ENCODE measurements at places on chromosomes 3 and 15.

- no peak for DNase-seq
Measured at GRCh38 chr3:30024466-30024865, 581.9 kb upstream of the TGFBR2 start.

DNA sequence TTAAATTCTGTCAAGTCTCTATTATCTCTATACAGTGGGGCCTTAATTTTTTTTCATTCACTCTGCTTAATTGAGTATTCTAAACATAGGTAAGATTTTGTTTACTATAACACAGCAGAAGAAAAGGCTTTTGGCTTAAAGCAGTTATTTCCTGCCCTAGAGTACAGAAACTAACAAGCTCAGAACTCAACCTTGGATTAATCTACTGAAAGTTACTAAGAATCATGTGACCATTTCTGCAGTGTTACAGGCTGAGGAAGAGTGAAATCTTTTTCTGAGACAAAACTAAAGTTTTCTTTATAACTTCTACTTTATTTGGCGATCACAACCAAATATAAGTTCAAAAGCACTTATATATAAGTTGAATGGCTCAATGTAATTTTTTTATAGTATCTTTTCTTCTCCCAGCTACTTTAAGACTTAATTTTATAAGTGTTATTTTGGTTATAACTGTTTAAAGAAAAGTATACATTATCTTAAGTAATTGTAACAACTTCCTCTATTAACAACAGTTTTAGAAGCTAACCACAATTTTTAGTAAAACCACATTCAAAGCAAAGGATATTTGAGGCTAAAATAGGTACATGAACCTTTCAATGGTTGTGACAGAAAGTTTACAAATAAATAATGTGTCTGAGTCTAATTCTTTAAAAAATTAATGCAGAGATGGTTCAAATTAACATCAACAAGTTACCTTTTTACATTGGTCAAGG lies 240.6 kb upstream of the NAALADL2 start:
- peak; percentile 15 for DNase-seq

DNA sequence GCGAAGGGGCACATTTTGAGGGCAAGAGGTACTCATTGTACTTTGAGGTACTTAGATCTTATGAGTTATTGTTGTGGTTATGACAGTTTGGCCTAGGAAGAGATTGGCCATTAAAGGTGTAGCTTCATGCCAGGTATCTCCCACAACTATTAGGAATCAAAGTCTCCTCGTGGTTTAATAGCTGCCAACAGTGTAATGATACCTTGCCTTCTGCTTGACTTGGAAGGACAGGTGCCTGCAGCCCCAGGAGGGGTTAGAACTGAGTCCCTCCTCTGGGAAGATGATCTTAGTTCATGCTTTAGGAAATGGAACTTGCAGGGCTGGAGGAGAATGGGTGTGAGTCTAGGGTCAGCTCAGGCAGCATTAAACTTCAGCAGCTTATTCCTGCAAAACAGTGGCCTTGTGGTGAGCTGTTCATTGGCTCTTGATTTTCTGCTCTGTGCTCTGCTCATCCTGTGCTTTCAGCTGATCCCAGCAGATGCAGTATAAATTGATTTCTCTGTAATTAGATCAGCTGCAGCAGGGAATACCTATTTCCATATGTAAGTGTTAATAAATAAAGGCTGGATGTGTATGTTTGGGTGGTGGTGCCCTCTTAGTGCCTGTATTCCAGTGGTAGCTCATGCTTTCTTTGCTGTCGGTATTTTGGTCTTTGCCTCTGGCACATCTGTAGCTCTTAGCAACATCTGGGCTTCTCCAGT lies 40.5 kb downstream of the ZNF609 start:
- DNase-seq = no peak

GRCh38 chr3:197338586-197338985 lies 40.2 kb upstream of the DLG1 start:
- DNase-seq = no peak

- DNase-seq = peak; percentile 84
Measured at GRCh38 chr3:52763466-52763865, 7.3 kb downstream of the NEK4 start.

GRCh38 chr3:159825216-159825854 lies 163.3 kb upstream of the IL12A start:
- DNase-seq = no peak

DNA sequence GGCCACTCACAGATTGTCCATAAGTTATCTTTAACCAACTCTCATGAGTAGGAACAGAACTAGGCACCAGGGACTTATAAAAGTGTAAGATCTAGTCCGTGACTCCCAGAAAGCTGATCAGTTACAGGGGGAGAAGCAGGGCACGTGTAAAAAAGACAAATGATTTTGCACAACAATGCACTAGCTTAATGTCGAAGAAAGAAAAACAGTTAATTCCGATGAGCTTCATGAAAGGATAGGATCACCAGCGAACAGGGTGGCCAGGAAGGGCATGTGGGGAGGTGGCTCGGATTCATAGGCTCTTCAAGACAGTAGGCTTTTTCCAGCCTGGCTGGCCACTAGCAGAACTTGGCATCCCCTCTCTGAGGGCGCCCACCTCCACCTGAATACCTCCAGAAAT lies 90.0 kb downstream of the IL5RA start:
- DNase-seq = no peak

GRCh38 chr3:62134061-62134496 lies 239.3 kb downstream of the FEZF2 start:
- peak; percentile 43 for DNase-seq

- DNase-seq = no peak
Measured at GRCh38 chr3:129585949-129586657, 20.4 kb downstream of the PLXND1 start.

- no peak for DNase-seq
Measured at GRCh38 chr3:278300-279064, 81.9 kb downstream of the CHL1 start.

DNA sequence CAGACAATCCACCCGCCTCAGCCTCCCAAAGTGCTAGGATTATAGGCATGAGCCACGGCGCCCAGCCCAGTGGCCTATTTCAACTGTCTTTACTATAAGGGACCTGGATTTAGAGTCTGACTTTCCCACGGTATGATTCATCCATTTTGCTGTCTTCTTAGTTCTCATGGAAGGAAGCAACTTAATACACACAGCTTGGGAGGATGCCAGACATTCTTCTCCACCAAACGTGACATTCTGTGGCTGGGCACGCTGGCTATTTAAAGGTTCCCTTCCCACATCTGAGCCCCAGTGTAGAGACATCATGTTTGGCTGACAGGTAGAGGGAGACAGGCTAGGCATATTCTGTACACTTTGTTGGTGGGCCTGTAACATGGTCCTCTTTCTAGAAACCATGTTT lies 26.2 kb downstream of the FAM43A start:
- DNase-seq = no peak

GRCh38 chr3:129040039-129040336 lies 20.6 kb upstream of the GP9 start:
- DNase-seq = no peak

- no peak for DNase-seq
Measured at GRCh38 chr3:141343865-141344271, 24.4 kb upstream of the ZBTB38 start.

- peak; percentile 20 for DNase-seq
Measured at GRCh38 chr3:126064627-126065258, 19.2 kb downstream of the SLC41A3 start.

DNA sequence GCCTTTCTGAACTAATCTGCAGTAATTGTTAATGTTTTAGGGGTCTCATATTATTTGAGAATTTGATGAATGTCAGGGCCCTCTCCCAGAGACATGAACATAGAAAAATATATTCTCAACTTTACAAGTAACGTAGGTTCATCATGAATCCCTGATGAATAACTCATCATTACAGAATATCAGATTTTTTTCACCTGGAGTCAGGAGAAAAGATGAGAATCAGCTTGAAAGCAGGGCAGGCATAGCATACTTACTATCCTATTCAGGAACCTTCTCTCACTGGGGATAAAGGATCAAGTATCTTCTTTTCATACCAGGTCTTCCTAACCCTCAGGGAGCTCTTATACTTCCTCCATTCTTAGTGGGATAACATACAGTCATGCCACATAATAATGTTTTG lies 552.6 kb upstream of the TBL1XR1 start:
- no peak for DNase-seq

DNA sequence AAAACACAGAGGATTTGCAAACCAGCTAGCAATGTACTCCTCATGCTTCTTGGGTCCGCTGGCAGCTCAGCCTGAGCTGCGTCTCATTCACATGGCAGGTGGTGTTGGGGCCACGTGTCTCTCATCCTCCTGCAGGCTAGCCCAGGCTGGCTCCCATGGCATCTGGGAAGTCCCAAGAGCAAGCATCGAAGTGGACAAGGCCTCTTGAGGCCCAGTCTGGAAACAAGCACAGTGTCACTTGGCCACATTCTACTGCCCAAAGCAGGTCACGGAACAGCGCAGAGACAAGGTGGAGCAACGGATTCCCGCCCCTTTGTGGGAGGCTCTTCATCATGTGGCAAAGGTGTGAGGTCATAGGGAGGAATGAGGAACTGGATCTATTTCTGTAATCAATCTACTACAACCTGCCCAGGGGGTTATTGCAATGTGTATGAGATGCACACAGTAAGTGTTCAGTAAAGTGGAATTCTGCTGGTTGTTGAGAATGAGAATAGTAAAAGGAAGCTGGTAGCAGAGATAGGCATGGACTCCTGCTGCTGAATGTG lies 128.3 kb downstream of the TPRA1 start:
- no peak for DNase-seq

DNA sequence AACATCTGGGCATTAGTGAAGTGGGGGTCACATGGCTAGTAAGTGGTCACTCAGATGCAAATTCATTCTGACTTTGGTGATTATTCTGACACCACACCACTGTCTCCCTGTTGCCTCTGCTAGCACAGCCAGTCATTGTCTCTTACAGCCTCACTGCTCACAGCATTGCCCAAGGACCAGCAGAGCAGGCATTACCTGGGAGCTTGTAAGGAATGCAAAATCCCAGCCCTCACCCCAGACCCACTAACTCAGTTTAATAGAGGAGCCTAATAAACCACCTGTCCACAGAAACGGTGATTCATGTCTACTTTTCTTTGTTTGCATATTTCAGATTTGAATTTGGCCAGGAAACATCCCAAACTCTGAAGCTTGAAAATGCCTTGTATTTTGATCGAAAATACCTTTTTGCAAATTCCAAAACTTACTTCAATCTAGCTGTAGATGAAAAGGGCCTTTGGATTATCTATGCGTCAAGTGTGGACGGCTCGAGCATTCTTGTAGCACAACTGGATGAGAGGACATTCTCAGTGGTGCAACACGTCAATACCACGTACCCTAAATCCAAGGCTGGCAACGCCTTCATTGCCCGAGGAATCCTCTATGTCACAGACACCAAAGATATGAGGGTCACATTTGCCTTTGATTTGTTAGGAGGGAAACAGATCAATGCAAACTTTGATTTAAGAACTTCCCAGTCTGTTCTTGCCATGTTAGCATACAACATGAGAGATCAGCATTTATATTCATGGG lies 62.7 kb downstream of the GLDN start:
- no peak for DNase-seq

- no peak for DNase-seq
Measured at GRCh38 chr3:15356176-15356575, 23.8 kb upstream of the SH3BP5 start.

- no peak for DNase-seq
Measured at GRCh38 chr3:183281126-183281797, 28.2 kb downstream of the B3GNT5 start.

- no peak for DNase-seq
Measured at GRCh38 chr15:90697175-90697574, 20.0 kb upstream of the BLM start.

- no peak for DNase-seq
Measured at GRCh38 chr3:129587566-129588210, 18.8 kb downstream of the PLXND1 start.

DNA sequence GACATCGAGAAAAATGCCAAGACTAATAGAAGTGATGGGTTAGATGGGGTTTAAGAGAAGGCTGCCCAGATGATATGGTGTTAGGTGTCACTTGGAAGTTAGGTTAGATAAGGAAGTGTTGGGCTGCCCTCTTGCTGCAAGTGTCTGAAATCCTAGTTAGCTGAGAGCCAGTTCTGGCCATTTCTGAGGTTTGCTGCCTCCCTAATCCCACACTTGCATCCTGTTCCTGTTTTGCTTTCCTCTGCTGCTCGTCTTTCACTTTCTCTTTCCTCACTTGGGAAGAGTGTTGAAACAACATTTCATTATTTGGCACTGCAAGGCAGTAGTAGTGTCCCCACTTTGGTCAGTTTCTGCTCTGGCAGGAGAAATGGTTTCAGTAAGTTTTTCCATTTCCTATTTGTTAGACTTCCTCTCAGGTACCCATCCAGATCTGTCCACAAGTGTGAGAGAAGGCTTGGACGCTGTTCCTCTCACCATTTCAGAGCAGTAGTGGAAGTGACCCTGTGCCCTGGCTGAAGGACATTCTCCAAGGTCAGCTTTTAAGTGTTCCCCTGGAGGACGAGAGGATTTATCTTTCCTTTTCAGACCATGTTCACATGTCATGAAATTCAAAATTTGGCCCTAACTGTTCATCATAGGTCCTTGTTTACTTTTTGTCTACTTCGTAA lies 93.3 kb downstream of the ADAMTSL3 start:
- peak; percentile 54 for DNase-seq

GRCh38 chr15:83200162-83200561 lies 7.5 kb downstream of the HDGFL3 start:
- no peak for DNase-seq

DNA sequence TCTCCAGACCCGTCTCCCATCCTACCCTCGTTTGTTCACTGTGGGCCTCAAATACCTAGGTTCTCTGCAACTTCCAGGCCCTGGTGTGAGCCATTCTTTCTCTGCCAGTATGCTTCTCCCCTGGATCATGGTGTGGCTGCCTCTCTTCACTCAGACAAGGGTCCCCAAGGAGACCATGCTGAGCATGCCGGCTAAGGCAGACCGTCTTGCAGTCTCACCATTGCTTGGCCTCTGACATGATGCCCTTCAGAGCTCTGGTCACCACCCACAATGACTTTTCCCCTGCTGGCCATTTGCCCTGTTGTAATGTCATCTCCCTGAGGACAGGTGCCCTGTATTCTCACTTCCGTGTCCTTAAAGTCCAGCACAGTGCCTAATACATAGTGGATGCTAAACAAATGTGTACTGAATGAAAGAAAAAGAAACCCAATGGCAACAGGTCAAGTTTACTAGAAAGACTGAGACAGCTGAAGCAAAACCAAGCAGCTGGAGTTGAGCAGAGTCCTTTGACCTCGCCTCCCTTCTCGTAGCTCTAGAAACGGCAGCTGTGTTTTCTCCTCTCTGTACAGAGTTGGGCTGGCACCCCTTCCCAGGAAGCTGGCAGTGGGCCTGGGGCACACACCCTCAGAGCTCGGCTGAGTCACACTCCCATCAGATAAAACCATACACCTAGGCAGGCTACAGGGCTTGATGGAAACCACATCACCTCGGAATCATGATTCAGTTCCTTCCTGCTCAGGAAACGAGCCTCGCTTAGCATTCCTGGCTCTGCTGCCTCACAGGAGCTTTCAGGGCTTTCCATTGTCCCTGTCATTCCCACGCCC lies 8.6 kb downstream of the TLR9 start:
- DNase-seq = peak; percentile 38

DNA sequence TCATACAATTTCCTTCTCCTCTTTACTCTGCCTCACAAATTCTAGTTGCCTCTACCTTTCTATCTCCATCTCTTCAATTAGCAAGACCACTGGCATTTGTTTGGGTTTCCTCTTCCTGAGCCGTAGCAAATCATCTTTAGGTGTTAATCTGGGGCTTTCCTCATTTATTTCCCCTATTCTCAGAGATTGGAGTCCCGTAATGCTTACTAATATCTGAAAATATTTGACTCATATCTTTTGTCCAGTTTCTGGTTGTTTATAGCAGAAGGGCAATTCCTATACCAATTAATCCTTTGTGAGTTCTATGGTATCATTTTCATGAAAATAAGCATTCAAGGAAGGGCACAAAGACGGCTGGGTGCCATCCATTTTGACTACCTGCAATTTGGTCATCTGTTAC lies 103.7 kb downstream of the NR2E3 start:
- no peak for DNase-seq

- no peak for DNase-seq
Measured at GRCh38 chr3:182331341-182331740, 462.0 kb upstream of the ATP11B start.

All from inflammatory macrophage (primary cell).